ENCODE measurements at places on chromosomes 7 and 10.

DNA sequence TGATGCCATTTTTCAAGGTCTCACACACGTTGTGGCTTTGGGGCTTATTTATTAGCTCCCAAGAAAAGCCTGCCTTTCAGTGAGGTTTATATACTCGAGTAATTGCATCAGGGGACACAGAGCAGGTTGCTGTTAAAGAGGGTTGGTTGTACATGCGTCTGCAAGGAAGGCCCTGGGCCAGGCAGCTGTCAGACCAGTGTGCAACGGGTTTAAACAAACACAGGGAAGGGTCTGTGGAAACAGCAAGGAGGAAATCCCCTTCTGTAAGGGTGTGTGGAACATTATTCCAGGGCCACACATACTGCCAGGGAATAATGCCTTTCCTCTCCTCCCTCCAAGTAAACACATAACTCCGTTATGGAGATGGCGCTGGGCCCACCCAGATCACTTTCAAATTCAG lies 1.7 kb upstream of the CHST15 start:
- no peak for DNase-seq

GRCh38 chr7:132789281-132789680 lies 213.0 kb upstream of the PLXNA4 start:
- DNase-seq: no peak

GRCh38 chr7:15159261-15159660 lies 256.7 kb upstream of the DGKB start:
- DNase-seq: no peak

- no peak for DNase-seq
Measured at GRCh38 chr10:15262036-15262713, 93.7 kb upstream of the NMT2 start.

- peak; percentile 47 for DNase-seq
Measured at GRCh38 chr7:45689011-45689796, 115.0 kb downstream of the ADCY1 start.

DNA sequence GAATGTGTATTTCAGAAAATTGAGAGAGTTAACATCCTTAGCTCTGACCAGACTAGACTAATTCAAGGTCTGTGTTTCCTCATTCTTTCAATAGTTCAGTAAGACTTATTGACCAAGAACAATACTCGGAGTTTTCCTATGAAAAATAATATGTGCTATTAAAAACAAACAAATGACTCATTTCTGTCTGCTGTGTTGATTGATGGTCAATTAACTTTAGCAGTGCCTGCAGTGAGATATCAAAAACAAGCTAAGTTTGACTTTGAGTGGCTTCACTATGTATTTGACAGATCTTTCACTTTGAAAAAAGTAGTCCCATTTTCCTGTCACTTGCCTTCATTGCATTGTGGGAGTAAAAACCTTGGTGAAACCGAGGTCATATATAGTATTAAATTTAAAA lies 91.0 kb downstream of the GNAT3 start:
- DNase-seq: no peak

DNA sequence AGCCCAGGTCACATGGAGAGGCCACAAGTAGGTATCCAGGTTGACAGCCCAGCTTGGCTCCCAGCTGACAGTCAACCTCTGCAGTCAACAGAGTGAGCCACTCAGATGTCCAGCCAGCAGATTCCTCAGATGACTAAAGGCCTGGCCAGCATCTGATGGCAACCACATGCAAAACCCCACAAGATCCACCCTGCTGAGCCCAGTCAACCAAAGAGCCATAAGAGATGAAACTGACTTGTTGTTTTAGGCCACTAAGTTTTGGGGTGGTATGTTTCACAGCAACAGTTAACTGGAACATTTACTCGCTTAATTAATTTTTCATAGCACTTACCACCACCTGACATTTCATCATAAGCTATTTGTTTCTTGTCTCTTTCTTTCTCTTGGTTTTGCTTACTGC lies 107.3 kb upstream of the KDM7A start:
- DNase-seq: no peak

DNA sequence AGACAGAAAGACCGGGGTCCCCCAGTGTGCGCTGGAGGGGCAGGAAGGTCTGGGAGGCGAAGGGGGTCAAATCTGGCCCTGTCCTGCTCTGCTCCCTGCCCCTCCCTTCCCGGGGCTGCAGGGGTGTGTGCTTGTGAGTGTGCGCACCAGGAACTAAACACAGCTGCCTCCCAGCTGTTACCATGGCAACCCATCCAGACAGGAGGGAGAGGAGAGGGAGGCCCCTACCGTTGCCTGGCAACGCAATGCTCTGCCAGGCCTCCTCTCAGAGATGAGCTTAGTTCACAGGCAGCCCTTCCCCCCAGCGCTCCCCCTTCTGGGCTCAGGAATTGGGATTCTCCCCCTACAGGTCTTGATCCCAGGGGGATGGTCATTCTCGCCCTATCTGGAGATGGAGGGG lies 6.1 kb downstream of the NYAP1 start:
- DNase-seq: peak; percentile 51

DNA sequence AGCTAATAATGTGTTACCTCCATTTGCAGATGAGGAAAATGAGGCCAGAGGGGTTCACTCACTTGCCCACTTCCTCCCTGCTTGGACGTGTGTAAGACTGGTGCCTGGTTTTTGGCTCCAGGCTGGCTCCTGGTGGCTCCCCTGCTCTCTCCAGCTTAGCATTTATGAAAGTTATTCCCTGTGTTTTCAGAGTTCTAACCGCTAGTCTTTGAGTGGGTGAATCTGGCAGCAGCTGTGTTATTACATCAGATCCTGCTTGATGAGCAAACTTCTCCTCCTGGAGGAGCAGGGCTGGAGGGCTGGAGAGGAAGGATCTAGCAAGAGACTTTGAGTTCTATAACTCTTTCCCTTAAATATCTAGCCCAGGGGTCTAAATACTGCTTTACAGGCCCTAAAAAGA lies 80.9 kb upstream of the AGBL3 start:
- DNase-seq: peak; percentile 70

DNA sequence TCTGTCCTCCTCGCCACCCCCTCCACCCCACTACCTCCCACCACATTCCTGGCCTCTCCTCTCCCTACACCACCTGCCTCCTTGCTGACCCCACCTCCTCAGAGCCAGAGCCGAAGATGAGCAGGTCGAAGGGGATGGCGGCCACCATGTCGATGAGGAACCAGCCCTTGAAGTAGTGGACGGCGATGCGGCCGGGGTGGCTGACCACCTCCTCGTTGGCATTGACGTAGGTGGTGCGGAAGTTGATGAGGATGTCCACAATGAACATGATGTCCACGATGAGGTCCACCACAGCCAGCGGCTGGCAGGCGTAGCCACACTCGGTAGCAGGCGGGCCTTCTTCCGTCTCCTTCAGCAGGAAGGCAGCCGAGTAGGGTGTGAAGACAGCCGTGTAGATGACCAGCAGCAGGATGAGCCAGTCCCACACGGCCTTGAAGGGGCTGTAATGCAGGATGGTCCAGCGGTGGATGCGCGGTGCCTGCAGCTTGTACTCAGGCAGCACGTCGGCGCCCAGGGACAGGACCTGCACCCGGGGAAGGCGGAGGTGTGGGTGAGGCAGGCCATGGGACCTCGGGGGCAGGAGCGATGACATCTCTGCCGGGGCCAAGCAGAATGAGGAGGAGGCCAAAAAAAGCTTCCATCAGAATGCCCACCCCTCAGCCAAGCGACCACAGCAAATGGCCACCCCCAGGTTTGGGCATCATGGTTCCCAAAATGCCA lies 25.6 kb downstream of the KCNH2 start:
- no peak for DNase-seq

- DNase-seq: no peak
Measured at GRCh38 chr7:116986611-116987565, 33.6 kb downstream of the ST7 start.

DNA sequence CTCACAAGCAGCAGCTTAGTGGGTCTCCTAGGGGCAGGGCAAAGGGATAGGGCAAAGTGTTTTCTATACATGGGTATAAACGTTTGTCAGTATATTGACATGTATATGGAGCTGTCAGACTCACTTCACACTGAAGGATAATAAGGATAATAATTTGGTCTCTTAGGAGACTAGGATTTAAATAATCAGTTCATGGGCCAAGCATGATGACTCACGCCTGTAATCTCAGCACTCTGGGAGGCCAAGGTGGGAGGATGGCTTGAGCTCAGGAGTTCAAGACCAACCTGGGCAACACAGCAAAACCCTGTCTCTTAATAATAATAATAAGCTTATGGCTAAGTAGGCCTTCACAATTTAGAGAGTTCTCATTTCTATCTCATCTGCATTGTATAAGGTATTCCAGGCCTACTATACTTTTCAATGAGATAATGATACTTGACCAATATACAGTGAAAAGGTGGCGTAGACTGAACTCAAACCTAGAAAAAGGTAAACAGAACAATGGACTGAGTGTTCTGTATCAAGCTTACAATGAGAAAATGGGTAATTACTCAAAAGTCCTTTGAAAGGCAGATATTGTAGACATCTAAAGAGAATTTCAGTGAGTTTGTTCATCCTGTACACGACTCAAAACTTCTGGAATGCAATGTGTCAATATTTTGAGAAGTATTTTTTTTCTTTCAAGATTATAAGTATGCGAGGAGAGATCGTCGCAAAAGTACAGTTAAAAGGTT lies 7.0 kb downstream of the GSAP start:
- no peak for DNase-seq

DNA sequence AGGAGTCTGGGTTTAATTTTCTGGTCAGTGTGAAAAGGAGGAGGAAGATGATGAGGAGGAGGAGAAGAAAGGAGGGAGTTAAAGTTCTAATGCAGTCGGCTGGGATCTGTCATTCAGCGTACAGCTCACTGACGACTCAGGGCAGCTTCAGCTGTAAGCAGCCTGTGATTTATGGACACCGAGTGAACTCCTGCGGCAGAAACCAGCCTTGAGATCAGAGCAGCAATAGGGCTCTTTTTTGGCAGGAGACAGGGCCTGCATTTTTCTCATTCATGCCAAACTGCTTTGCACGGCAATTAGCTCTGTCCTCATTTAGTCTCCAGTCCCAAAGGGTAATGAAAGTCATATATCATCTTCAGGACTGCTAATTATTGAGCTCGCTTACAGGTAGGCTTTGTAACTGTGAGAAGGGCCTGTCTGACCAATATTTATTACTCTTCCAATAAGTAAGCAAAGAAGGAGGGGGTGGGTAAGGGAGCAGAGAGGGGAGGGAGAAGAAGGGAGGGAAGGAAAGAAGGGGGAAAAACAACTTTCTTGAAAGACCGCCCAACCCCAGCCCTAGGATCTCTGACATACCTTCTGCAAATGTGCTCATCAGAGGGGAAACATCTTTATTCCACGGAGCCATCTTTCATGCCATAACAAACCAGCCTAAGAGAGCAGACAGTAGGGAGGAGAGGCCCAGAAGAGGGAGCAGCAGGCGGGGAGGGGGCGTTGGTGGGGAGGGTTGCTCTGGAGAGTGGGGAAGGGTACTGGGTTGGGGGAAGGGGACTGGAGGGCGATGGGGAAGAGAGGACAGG lies 48.1 kb upstream of the COMTD1 start:
- peak; percentile 87 for DNase-seq

GRCh38 chr7:620056-620455 lies 100.4 kb upstream of the PDGFA start:
- no peak for DNase-seq

DNA sequence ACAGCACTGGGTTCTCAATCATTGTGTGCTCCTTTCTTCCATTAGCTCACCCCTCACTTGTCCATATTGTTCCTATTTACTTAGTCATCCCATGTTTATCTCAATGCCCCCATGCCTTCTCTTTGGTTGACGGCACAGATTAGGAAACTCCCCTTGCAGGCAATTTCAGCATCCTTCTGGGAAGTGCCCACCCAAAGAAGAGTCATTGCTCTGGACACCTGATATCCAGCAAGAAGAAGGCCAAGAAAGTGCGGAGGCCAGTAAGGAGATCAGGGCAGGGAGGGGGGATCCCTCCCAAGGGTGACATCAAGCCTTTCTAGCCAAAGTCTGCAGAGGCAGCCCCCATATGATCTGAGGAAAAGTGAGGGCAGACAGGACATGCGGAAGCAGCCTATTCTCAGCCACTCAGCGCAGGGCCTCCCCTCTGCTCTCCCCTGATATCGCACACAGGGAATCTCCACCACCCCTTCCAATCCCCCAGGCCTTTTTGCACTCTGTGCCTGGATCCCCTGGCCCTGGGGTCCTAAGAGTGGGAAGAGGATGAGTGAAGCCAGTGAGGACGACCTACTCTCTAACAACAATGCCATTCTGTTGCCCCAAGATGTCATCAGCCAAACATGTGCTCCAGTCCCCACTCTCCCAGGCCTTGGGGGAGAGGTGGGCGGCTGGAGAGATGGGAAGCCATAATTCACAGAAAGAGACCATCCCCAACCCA lies 1.8 kb downstream of the TRPV6 start:
- no peak for DNase-seq

GRCh38 chr7:127838816-127839415 lies 186.9 kb downstream of the SND1 start:
- DNase-seq: no peak

- no peak for DNase-seq
Measured at GRCh38 chr10:80553436-80553835, 15.7 kb downstream of the SH2D4B start.

DNA sequence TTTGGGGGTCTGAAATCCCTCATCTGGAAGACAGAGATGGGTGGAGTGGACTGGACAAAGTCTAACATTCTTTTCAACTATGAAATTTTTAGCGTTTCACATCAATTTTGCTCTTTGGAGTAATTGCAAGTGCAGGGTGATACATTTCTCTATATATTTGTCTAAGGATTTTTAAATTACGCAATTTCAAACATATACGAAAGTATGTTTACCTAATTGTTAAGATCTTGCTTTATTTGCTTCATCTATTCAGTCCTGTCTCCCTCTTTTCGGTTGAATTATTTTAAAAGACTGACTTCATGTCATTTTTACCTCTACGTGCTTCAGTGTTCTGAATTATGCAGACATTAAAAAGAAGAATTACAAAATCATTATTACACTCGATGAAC lies 101.9 kb upstream of the CREB5 start:
- no peak for DNase-seq

DNA sequence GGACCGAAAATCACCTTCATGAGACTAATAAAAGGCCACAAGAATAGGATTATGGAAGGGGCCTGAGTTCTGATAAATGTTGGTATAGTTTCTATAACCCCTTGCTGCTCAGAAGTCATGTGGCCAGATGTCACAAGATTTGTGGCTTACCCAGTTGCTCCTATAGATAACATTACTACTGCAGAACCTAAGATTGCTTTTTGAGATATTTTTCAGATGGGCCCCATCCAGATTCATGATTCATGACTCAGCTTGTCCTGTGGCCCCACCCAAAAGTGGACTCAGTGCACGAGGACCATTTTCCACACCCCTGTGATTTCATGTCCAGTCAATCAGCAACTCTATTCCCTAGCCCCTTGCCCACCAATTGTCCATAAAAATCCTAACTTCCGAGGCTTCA lies 209.0 kb downstream of the ACTR3B start:
- DNase-seq: no peak

DNA sequence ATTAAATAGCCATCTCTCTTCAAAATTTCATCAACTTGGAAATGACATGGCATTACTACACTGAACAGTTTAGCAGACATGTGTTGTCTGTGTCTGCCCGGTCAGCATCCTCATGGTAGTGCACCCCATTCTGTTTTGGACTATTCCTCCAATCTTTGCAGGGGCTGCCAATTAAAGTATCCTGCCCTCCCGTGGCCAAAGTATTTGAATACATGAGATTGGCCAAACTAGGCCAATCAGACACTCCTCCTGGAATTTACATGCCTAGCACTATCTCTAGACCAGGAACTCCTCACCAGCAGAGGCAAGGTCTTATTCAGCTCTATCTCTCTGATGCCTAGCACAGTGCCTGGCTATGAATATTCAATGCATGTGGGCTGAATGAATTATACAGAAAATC lies 4.4 kb downstream of the SHTN1 start:
- DNase-seq: no peak

GRCh38 chr7:133354546-133355324 lies 101.9 kb downstream of the EXOC4 start:
- no peak for DNase-seq

- no peak for DNase-seq
Measured at GRCh38 chr7:107661865-107662379, 1.3 kb downstream of the SLC26A4 start.

Data from GM04503 (cell line).